ENCODE measurements at places on chromosomes 7 and 10.

GRCh38 chr10:62900829-62901571, 84.8 kb upstream of the EGR2 start:
- DNase-seq, result no peak

DNA sequence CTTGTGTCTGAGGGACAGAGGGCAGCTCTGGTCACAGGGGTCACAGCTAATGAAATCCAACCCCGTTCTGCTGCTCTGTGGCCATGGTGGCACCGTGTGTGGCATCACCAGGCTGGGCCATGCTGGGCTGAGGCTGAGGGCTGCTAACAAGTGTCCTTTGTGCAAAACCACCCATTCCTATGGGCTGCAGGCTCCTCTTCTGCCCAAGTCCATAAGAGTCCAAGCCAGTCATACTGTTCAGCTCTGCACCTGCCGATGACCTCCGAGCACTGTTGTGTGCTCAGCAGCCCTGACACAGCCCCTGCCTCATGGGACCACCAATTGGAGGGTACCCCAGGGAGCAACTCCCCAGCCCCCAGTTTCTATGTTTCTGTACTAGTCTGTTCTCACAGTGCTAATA, 133.1 kb downstream of the WDR11 start:
- DNase-seq, result no peak

- no peak for DNase-seq
These were observed 173.9 kb upstream of the SLC25A13 start for GRCh38 chr7:96495751-96496216.

DNA sequence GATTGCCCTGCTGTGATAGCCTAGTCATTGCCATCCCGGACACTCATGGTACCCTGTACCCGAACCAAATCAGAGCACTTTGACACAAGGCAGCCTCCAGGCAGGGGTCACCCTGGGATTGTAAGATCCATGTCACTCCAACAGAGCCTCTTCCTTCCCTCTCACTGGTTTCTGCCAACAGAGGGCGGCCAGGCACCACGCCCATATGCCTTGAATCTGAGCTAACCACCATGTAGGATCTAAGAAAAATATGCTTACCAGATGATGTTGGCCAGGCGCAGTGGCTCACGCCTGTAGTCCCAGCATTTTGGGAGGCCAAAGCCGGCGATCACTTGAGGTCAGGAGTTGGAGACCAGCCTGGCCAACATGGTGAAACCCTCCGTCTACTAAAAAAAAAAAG, 389.2 kb upstream of the KLF6 start:
- no peak for DNase-seq

GRCh38 chr10:89213191-89213808, 6.2 kb upstream of the CH25H start:
- DNase-seq, result no peak
